ENCODE measurements at places on chromosomes 11 and 22.
A peak's percentile ranks its signal among the peaks of the same experiment; 100 is the strongest.

GRCh38 chr22:42169055-42169469, 38.5 kb upstream of the CYP2D6 start:
- peak; percentile 66 for DNase-seq

GRCh38 chr11:71946144-71946571, 17.3 kb downstream of the RNF121 start:
- peak; percentile 38 for DNase-seq

DNA sequence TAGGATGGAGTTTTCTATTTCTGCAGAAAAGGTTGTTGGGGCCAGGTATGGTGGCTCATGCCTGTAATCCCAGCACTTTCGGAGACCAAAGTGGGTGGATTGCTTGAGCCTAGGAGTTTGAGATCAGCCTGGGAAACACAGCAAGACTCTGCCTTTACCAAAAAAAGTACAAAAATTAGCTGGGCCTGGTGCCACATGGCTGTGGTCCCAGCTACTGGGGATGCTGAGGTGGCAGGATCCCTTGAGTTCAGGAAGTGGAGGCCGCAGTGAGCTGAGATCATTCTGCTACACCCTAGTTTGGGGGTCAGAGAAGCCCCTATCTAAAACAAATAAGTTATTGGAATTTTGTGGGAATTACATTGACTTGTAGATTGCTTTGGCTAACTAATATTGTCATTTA, 71.7 kb downstream of the FDX1 start:
- no peak for DNase-seq

DNA sequence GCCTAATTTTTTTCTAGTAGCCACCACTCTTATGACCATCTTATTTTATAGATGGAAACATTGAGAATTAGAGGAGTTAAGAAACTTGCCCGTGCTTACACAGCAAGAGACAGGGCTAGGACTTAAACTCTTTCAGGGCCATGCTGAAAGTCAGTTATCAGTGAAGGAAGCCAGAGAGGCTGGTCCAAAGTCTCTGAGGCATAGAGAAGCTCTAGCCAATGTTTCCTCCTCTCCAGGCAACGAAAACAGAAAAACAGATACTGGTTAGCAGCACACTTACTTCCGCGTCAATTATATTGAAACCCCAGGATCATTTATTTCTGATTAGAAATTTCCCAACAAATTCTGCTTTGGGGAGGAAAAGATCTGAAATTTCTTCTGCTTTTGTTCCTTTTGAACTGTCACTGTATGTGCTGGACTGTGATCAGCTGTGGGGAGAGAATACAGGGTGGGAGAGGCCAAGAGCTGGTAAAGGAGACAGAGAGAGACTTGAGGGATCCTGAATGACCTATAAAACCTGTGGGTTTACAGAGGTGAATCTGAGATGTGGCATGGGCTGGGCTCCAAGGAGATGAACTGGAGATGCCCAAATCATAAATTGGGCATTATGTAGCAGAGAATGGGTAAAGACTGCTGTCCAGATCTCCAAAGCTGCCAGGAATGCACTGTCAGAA, 37.5 kb upstream of the CAPRIN1 start:
- DNase-seq: no peak

DNA sequence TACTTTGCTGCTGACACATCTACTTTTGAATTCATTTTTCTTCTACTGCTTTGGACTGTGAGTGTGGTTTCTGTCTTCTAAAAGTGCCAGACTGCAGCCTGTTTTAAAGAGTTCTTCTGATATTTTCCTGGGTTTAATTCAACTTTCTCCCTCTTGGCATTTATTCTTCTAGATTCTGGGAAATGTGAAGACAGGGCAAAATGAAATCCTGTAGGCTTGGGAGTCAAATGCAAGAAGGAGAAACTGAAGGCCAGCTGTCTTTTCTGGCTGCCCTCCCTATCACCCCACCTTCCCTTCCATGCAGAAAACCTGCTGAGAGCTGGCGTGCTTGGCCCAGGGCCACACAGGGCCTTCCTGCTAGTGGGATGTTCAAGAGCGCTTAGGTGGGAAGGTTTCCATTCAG, 7.6 kb downstream of the ZNF70 start:
- DNase-seq: no peak

DNA sequence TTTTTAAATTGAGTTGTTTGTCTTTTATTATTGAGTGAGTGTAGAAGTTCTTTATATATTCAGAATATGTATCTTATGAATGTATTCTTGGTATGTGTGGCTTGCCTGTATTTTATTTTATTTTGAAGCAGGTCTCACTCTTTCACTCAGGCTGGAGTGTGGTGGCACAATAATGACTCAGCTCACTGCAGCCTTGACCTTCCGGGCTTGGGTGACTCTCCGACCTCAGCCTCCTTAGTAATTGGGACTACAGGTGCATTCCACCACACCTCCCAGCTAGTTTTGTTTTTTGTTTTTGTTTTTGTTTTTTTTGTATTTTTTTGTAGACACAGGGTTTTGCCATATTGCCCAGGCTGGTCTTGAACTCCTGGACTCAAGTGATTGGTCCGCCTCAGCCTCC, 24.5 kb upstream of the MPPED2 start:
- DNase-seq: no peak

GRCh38 chr22:31274017-31274416, 18.3 kb downstream of the PIK3IP1 start:
- no peak for DNase-seq

GRCh38 chr22:47372596-47373385, 610.3 kb downstream of the TBC1D22A start:
- DNase-seq: no peak

GRCh38 chr11:14908214-14908880, 16.3 kb upstream of the CYP2R1 start:
- DNase-seq: peak; percentile 34

GRCh38 chr22:25081409-25081824, 118.2 kb upstream of the CRYBB3 start:
- DNase-seq: no peak

DNA sequence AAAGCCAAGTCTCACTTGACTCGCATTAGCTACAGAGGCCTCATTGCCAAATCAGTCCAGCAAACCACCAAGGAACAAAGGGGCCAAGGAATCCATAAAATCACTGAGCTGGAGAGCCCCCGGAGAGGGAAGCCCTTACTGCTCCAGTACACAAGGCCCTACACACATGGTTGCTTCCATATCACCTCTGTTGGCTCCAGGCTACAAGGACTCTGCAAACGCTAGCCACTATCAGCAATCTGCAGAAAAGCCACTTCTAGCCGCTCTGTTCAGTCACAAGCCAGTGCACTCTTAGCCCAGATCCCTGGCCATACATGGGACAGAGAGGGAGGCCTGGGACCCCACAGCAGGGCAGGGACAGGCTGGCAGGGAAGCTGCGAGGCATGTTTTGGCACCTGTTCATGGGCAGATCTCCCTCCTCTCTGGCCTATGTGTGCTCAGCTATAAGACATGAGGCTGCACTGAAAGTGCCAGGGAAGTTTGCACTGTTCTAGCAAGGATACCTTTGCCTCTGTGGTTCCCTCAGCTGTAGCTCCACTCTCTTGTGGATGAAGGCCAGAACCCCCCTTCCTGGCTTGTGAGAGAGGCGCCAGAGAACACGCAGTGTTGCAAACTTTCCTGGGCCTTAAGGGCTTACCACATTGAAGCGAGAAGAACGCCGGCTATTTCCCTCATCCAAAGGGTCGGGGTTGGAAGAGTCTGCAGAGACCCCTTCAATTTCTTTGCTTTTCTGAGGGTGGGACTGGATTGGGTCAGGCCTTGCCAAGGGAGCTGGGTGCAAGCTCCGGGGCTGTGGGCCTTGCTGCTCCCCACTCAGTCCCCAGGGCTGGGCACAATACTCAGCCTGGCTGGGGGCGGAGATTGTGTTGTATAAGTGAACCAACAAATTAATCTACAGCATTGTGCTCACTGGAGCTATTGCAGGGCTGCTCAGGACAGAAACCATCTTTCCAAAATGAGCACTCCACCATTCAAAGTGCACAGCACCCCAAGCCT, 108.7 kb upstream of the PITPNB start:
- no peak for DNase-seq

DNA sequence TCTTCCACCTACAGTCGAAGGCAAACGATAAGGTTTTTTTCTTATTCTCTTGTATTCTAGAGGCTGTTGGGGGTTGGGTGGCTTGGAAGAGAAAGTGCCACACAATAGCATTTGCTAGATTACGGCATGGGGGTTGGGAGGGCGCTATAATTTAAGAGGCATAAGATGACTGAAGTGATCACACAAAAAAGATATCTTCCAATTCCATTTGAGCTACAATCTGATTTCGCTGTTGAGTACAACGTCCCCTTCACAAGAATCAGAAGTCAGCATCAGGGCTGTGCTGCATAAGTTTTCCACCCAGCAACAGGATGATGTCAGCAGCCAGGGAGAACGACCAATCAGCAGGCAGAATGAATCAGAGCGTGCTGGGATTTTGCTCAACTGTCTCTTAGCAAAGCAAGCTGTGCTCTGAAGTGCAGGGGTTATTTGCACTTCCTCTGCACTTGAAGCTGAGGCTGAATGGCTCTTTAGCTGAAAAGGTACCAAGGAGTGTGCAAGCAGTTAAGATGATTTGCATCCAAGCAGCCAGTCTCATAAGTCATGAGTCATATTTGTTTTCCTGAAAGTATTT, 23.2 kb upstream of the SESN3 start:
- peak; percentile 88 for DNase-seq

DNA sequence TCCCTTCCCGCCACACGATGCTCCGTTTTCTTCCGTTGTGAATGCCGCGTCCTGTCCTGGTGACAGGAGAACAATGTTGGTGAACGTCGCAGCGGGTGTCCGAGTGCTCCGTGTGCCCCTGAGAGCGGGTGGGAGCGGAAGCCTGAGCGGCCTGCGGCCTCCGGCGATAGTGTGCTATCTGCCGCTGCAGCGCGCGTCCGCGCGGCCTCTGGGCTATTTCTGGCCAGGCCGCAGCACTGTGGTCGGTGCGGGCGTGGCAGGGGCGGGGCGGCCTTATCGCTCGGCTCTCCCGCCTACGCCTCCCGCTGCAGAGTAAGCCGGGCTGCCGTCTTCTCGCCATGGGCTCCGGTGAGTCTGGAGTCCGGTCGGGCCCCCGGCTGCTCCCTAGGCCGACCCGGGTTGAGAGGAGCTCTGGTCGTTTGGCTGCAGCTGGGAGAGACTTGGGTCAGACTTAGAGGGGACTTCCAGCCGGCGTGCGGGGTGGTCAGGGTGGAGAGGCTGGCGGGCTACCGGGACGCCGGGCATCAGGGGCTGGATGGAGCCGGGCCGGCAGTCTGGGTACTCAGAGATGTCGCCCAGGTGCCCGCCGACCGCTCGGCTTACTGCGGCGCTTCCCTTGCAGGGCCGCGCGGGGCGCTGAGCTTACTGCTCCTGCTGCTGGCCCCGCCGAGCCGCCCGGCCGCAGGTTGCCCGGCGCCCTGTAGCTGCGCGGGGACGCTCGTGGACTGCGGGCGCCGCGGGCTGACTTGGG, at the start of gene GP1BB:
Gene GP1BB, plus strand, starts transcription at position 308 of the 751 bp plus-strand sequence. Its CDS starts 31 bp downstream, at position 339.
- no peak for DNase-seq

DNA sequence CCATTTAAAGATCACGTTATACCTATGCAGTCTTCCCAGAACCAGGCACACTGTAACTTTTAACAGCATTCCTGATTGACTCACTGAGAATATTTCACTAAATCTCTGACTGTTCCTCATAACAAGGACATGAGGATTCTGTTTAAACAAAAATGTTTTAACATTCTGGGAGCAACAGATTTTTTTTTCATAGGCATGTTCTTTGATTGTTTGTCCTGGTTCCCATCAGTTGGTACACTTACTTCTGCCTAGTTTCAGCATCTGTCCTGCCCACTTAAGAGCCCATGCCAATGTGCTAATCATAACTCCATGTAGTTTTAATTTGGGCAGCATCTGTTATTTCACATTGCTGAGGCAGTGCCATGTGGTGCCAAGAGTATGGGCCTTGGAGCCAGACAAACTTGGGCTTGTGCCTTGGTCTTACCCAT, 138.5 kb upstream of the CTSC start:
- peak; percentile 65 for DNase-seq

DNA sequence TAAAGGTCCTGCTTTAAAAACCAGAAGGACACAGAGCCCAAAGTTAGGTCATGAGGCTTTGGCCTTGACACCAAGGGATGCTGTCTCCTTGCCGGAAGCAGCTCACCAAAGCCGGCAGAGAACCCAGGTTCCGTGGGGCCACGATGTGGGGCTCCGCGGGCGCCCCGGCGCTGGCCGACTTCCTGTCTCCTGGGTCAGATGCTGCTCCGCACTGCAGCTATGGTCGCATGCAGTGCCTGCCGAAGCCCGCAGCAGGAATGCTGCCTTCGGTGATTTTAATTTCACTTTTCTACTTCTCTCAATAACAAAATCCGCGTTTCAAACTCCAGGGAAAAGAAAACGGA, 454 bp upstream of the OTUB1 start:
- no peak for DNase-seq

- DNase-seq: peak; percentile 61
These were observed 43.6 kb upstream of the OR4B1 start for GRCh38 chr11:48172818-48173609.

GRCh38 chr11:118009864-118010737, 23.9 kb downstream of the IL10RA start:
- DNase-seq: no peak

DNA sequence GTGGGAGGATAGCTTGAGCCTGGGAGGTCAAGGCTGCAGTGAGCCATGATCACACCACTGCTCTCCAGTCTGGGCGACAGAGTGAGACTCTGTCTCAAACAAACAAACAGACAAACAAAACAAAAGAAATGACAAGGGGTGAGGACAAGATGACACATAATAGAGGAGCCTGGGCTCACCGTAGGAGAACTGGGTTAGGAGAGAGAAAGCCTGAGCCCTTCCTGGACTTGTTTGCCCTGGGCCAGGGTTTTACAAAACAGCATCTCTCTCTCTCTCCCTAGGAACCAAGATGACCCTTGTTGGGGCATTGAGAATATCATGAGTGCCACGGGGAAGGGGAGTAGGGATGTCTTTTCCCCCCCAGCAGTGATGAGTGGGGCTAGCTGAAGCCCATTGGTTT, 15.7 kb downstream of the ROBO3 start:
- no peak for DNase-seq

DNA sequence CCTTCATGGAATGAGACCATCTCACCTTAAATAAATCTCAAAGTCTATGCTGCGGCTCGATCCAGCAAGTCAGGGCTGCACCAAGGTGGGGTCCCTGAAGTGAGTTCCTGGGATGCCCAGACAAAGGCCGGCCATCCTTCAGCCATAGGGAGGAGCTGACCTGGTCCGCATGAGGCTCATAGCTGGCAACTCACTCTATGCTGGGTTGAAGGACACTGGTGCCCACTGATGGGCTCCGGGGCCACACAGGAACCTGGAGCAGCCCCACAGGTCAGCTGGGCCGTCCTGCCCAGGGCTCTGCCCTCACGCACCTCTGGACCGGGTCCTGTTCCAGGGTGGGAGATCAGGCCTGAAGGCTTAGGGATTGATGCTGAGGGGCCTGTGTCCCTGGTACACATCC, 1339.3 kb downstream of the TBC1D22A start:
- no peak for DNase-seq

- peak; percentile 34 for DNase-seq
These were observed 17.7 kb upstream of the GRK3 start for GRCh38 chr22:25546751-25547150.

DNA sequence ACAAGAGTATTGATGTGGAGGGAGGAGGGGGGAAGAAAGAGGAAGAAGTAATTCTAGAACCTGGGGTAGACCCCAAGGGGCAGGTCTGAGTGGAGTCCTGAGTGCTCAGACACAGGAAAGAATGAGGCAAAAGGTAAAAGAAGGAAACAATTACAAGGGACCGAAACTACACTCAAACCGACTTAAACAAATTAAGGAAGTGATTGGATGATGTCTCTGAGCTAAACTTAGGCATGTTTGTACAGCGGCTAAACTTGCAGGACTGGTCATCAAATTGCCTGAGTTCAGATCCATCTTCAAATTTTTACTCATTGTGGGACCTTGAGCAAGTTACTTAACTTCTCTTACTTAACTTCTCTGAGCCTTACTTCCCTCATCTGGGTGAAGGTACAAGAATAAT, 86.3 kb upstream of the LRRC55 start:
- DNase-seq: no peak

- no peak for DNase-seq
These were observed 174.7 kb upstream of the PITPNB start for GRCh38 chr22:28093711-28094110.

Data from fibroblast of upper back skin (primary cell).